Activated T-cell treated with anti-CD3 and anti-CD28 coated beads for 48 hours (primary cell): ENCODE measurements at places on chromosomes 5 and 9.

GRCh38 chr9:97675655-97676054 lies 21.5 kb downstream of the XPA start:
- DNase-seq: no peak

- DNase-seq: no peak
Observed at GRCh38 chr5:115855959-115856358, 14.2 kb downstream of the AP3S1 start.

DNA sequence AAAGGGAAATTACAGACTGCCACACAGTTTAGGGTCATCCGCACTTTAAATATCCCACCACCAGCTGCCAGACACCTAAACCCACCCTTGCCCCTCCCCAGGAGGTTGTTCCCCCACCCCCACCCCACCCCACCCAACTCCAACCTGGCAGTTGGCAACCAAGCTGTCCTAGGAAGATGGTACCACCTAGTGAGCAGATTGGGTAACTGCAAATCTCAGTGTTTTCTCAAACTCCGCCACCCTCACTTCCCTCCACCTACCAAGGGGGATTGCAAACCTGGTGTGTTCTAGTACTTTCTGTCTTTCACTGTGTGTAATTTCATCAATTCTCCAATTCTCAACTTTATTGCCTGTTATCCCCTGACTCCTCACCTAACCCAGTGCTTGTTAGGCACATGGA lies 323.8 kb upstream of the IRX2 start:
- no peak for DNase-seq

GRCh38 chr5:173500213-173500560 lies 116.3 kb downstream of the BOD1 start:
- no peak for DNase-seq

DNA sequence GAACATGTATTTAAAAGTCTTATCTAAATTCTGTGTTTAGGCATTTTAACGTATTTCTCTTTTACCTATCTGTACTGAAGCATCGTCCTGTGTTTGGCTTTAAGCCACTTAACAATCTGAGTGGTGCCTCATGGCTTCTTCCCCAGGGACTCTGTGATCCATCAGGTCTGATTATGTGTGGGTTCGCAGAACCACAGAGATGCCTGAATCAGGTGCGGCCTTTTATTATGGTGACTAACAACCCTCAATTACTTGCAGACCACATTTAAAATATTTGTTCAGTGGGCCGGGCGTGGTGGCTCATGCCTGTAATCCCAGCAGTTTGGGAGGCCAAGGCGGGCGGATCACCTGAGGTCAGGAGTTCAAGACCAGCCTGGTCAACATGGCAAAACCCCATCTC lies 39.6 kb upstream of the SAP30L start:
- no peak for DNase-seq
